ENCODE measurements at places on chromosomes 7 and 10.

GRCh38 chr10:124255556-124255955 is 162.2 kb upstream of the CHST15 start:
- DNase-seq = peak; percentile 65

DNA sequence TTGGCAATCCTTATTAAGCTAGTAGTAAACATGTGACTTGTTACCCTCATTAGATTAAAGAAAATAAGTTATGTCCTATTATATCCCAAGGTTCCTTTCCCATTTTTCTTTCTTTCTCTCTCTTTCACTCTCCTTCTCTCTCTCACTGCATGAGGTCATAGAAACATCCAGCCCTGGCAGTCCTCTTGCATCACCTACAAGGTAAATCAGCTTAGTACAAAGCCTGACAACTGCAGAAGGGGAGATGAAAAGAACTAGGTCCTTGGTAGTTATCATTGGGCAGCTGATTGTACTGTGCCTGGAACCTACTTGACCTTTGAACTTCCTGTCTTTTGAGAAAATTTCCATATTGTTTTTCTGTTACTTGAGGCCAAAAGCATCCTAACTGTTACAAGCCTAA is 307.9 kb upstream of the SP8 start:
- no peak for DNase-seq

DNA sequence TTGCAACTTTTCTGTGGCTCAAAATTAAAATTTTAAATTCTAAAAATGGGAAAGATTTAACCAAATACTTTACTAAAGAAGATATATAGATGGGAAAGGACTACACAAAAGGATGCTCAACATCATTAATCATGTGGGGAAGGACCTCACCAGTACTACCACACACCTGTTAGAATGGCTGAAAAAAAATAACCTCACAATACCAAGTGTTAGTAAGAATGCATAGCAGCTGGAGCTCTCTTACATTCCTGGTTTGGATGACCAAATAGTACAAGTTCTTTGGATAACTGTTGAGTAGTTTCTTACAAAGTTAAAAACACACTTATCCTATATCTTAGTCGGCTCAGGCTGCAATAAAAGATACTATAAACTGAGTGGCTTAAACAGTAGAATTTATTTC is 33.9 kb downstream of the LIPJ start:
- DNase-seq = no peak

DNA sequence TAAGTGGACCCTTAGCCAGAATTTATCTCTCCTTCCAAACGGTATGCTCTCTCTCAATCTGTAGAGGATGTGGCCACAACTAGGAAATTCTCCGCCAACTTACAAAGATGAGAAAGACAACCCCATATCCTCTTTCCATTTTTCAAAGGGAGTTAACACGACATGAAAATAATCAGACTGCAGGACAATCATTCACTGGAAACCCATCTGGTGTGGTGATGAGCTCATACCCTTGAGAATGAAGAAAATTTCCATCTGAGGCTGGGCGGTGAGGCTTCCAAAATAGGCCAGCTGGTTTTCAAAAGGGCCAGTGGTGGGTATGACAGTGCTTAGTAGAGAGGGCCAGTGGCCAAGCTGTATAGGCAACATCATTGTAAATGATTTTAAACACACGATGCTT is 369.6 kb downstream of the FRMD4A start:
- no peak for DNase-seq

- DNase-seq = no peak
These were observed 23.9 kb upstream of the CYCS start for GRCh38 chr7:25148772-25149575.

GRCh38 chr7:67571026-67571545 is 574.5 kb downstream of the TYW1 start:
- DNase-seq = no peak

GRCh38 chr10:62618054-62618453 is 186.5 kb upstream of the ADO start:
- DNase-seq = no peak

- no peak for DNase-seq
These were observed 126.7 kb downstream of the TNS3 start for GRCh38 chr7:47454974-47455871.

GRCh38 chr10:69810097-69810496 is 8.4 kb downstream of the COL13A1 start:
- DNase-seq = no peak

DNA sequence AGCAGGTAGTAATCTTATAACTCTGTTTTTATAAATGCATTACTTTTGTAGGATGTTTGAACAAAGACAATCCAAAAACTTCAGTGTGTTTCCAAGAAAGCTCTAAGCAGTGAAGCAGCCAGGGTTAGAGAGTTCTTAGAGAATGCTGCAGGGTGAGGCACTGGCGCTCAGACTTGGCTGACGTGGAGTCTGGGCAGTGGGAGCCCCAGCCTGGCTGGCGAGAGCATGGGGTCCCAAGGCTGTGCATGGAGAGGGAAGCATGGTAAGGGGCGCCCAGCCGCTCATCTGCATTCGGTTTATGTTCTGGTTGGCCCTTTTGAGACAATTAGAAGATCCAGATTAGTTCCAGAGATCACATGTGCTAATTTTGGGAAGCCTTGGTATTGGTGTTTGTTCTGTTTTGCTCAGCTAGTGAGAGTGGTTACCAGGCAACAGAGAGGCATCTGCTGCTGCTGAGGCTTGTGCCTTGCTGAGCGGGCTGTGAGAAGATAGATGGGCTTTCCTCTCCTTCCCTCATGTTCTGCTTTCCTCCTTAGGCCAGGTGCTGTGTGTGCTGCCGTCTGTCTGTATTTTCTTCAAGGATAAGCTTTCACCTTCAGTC is 10.3 kb downstream of the SUN1 start:
- no peak for DNase-seq

DNA sequence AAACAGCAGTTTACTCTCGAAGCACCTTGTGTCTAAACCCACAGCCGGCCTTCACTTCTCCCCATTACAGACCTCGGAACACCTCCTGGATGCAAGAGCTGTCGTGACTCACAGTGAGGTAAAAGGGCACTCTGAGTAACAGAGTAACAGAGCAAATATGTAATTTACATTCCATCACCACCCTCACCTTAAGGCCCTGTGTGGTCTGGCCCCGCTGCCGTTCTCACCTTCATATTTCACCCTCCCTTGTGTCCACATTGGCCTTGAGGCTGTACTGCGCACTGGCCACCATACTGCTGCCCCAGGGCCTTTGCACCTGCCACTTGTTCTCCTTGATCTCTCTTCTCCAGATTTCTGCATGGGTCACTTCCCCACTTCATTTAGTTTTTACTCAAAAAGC is 12.6 kb downstream of the FFAR4 start:
- peak; percentile 16 for DNase-seq

- no peak for DNase-seq
These were observed 2.0 kb upstream of the NRAP start for GRCh38 chr10:113665806-113666354.

DNA sequence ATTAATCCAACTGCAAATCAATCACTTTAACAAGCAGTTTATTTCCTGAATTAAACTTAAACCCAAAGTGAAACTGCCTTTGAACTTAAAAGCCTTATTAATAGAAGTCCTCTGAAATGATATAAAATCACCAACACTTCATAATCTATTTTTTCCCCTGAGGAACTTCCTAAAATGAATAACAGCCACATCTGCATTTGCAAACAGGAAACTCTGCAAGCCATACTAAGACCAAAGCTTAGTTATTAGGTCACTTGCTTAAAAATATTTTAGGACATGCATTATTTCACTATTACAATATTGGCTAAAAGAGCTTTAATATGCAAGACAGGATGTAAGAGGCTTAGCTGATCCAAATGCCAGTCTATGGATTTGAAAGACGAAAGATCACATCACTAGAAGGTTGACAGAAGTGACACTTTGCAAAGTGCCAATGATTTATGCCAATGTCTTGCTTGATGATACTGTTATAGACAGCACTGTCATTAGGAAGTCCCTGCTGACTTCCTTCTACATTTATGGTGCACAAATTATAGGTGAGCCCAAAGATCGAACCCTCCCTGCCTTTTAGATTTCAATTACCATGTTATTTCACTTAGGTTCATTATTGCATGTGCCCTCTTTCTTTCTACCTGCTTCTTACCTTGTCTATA is 99.9 kb upstream of the SKAP2 start:
- no peak for DNase-seq

DNA sequence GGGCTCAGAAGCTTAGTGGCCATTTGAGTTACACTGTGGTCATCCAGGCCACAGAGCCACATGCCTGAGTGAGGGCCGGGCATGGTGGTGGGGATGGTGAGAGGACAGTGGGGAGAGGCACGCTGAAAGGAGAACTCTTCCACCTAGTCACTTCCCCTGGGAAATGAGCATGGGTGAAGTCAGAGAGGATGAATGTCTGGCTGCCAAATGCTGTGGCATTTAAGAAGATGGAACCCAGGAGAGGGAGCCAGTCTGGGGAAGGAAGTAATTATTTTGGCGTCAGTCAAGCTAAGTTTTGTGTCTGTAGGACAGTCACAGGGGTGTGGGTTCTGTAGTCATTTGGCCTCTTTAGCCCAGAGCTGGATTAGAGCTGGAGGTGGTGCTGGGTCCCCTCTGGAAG is 86.0 kb upstream of the PODXL start:
- DNase-seq = no peak

DNA sequence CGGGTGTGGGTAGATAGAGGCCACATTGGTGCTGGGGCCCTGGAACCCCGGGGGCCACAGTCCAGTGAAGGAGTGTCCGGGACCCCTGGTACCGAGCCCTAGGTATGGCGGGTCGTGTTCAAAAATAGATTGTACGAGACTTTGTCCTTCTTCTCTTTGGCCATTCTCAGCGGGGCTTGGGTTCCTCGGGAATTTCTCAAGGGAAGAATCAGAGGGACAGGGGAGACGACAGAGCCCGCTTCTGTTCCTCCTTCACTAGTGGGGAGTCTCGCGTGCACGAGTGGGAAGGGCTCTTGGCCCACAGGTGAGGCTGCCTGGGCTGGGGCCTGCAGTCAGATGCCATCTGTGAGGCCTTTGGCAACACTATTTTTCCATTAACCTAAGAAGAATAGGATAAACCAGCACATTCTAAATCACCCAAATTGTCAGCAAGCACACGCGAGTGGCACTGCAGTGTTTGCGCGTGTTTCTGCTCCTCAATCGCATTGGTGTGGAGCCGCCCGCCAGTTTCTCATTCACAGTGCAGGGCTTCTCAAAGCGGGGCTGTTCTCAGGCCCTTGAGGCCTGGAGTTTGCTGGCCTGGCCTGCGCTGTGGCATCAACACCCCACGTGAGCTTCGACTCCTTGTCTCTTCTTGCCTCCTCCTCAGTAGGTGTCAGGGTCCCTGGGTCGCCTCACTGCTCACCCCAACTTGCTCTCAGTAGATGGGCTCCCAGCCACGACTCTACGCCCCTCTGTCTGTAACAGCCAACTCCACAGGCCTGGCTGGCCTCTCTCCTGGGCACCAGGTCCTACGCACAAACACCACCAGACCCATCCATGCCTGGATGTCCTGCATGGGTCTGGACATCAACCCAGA is 187.6 kb upstream of the SHH start:
- no peak for DNase-seq

- no peak for DNase-seq
These were observed 250.0 kb downstream of the BMPER start for GRCh38 chr7:34155220-34155908.

DNA sequence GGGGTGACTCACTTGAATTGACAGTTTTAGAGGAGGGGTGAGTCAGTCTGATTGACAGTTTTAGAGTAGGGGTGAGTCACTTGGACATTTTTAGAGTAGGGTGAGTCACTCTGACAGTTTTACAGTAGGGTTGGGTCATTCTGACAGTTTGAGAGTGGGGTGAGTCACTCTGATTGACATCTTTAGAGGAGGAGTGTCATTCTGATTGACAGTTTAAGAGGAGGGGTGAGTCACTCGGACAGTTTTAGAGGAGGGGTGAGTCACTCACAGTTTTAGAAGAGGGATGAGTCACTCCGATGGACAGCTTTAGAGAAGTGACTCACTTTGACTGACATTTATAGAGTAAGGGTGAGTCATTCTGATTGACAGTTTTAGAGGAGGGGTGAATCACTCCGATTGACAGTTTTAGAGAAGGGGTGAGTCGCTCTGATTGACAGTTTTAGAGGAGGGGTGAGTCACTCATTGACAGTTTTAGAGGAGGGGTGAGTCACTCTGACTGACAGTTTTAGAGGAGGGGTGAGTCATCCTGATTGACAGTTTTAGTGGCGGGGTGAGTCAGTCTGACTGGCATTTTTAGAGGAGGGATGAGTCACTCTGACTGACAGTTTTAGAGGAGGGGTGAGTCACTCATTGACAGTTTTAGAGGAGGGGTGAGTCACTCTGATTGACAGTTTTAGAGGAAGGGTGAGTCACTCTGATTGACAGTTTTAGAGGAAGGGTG is 595.9 kb downstream of the DNAJB6 start:
- no peak for DNase-seq

- no peak for DNase-seq
These were observed 184.2 kb downstream of the KMT2E start for GRCh38 chr7:105198223-105198622.

DNA sequence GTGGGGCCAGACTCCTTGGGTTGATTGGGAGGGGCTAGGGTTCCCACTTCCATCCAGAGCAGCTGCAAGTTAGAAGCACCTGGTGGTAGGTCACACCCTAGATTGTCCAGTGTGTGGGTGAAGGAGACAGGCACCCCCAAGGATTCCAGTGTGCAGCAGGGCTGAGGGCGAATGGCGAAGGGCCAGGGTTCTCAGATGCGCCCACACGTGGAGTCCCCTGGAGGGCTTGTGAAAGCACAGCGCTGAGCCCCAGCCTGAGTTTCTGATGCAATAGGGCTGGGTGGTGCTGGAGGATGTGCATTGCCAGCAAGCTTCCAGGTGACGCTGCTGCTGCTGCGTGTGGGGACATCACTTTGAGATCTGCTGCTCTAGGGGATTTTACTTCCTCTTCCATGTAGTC is 25.4 kb downstream of the TBATA start:
- DNase-seq = no peak

- no peak for DNase-seq
These were observed 41.9 kb downstream of the MET start for GRCh38 chr7:116713918-116714317.

- no peak for DNase-seq
These were observed 9.7 kb downstream of the IFIT3 start for GRCh38 chr10:89337484-89337883.

DNA sequence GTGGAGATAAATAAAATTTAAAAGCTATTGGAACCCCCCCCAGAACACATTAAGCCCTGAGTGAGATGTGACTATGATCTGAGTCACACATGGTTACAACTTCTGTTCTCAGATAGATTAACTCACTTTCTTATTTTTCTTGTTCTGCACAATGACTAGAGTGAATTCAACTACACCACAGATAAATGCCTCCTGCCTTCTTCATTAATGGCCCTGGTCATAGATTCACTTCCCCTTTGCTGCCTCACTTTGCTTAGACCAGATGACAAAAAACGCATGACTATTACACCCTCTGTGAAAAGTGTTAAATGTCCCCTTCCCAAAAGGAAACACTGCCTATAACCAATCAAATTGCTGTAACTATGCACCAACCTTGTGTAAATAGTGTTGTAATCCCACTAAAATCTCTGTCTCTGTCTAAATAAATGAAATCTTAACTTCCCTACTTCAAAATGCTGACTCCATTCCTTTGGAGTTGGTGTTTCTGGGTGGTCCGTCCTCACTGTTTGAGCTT is 49.4 kb downstream of the AKR1D1 start:
- DNase-seq = no peak

Measured in mucosa of gallbladder (tissue), 1 donor.